Spleen (tissue), 13 donors: ENCODE measurements at places on chromosomes 6 and 20. TPM values are rescaled to one million over a fixed set of nuclear protein-coding genes. Genes with fewer than 3 reads are reported as not detected.

PRDM1 gene
- total RNA-seq: 63.7 TPM

TREM2 gene
- 0.64 TPM for total RNA-seq

DNA sequence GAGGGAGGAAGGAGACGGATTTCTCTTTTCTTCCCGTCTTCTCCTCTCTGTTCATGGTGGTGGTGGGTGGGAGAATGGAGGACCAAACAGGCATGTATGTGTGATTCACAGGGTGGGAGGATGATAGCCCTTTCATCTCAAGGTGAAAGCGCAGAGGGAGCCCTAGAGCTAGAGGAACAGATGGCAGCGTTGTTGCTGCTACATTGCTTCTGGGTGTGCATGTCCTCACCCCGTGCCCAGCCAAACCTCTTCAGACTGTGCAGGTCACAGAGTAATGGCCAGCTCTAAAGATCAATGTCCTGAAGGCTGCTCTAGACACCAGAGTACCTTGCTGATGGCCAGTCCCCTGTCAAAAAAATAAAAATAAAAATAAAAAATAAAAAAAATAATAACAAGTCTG is 301.8 kb downstream of the TBC1D7 start:
- no peak for DNase-seq
- H3K4me1 ChIP-seq: no peaks in the 10 kb centered on the region
- H3K27me3 ChIP-seq: no peaks in the 10 kb centered on the region
- no peaks in the 10 kb centered on the region for H3K36me3 ChIP-seq
- H3K4me3 ChIP-seq: no peak overlapping the region

DNA sequence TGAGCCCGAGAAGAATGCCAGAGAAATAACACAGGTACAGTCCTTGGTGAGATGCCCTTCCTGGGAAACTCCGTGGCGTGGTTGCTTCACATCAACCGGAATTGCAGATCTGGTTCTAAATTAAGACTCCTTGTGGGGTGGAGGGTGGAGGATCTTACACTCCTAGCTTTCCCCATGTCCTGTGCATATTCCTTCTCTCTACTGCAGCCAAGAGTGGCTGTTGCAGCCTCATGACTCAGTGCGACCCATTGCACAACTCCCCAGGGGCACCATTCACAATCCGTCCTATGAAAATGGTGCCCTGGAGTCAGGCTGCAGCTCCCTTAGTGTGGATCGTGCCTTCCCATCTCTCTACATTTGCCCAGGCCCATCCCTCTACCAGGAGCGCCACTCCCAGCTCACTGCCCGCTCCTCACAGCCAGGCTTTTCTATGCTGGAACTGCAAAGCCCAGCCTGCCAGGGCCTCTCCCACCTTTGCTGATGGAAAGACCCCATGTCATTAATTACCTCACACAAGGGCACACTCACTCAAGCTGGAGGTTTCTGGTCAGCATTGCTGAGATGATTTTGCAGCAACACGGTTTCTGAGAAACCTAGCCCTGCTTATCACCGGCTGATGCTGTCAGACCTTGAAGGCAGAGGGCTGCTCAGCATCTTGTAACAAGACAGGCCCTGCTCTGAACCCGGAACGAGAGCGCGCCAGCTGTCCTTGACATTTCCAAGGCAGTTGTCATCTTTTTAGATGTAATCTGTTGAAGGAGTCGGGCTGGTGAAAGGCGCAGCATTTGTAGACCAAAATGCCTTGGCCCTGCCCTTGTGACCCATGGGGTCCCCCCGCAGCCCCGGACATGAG is 39.7 kb downstream of the SIRPA start:
- no peak overlapping the region for H3K27ac ChIP-seq
- DNase-seq: no peak
- no peak overlapping the region for H3K4me3 ChIP-seq
- peaks cover 98% of the 10 kb centered on the region for H3K36me3 ChIP-seq
- no peaks in the 10 kb centered on the region for H3K4me1 ChIP-seq

DNA sequence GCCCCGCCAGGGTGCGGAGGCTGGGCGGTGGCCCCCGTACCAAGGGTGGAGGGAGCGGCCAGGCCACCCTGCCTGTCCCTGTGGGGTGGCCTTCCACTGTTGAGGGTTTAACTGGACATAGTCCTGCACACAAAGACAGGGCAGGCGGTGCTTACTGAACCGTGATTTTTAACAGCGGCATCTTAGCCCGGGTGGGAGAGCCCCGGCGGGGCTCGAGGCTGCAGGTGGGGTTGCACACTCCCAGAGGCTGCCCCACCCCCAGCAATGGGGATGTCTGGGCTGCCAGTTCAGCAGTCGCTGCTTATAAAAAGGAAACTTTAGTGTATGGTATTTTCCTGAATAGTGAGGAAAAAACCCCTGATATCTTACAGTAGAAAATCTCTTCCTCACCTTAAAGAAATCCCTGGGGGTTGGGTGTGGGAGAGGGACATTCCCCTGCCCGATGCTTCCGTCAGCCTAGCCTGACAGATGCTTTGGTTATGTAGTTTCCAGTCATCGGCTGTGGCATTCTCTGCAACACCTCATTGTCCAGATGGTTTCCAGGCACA is 79.4 kb downstream of the IRF4 start:
- H3K36me3 ChIP-seq: no peaks in the 10 kb centered on the region
- DNase-seq: no peak
- no peak overlapping the region for H3K4me3 ChIP-seq
- H3K4me1 ChIP-seq: peaks cover 4% of the 10 kb centered on the region
- H3K27me3 ChIP-seq: no peaks in the 10 kb centered on the region

- H3K27ac ChIP-seq: no peak overlapping the region
- H3K4me1 ChIP-seq: no peaks in the 10 kb centered on the region
- no peak for DNase-seq
- no peak overlapping the region for H3K4me3 ChIP-seq
- no peaks in the 10 kb centered on the region for H3K36me3 ChIP-seq
Measured at GRCh38 chr6:162442687-162443086, 284.9 kb downstream of the PRKN start.

NOTCH4 gene
- 15.9 TPM for total RNA-seq

- H3K4me1 ChIP-seq: peaks cover 8% of the 10 kb centered on the region
- no peaks in the 10 kb centered on the region for H3K36me3 ChIP-seq
- no peak overlapping the region for H3K27ac ChIP-seq
Measured at GRCh38 chr20:4607287-4607713, 114.4 kb upstream of the PRND start.

DNA sequence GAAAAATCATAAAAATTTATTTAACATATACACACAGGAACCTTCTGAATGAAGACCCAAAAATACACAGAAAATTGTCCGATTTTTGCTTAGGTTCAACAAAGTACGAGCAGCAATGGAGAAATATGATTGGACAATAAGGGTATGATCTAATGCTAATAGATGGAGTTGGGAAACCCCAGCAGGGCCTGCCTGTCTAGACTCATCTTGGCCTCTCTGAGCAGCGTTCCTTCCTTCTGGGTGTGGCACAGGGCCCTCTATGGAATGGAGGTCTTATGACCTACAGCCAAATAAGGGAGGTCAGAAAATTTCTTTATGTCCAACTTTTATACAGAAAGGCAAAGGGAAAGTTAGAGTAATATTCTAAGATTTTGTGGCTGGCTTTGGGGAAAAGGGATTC is 27.7 kb upstream of the ENPP4 start:
- H3K27ac ChIP-seq: no peak overlapping the region
- H3K27me3 ChIP-seq: no peaks in the 10 kb centered on the region
- H3K36me3 ChIP-seq: no peaks in the 10 kb centered on the region
